ENCODE measurements at places on chromosomes 1 and 21. TPM values are rescaled to one million over a fixed set of nuclear protein-coding genes. Genes with fewer than 3 reads are reported as not detected.

GRCh38 chr1:191152776-191153175, 675.1 kb upstream of the BRINP3 start:
- DNase-seq: no peak
- no peak overlapping the region for H3K4me3 ChIP-seq
- no peaks in the 10 kb centered on the region for H3K36me3 ChIP-seq
- no peaks in the 10 kb centered on the region for H3K27me3 ChIP-seq
- no peaks in the 10 kb centered on the region for H3K4me1 ChIP-seq

The FPGT gene
- total RNA-seq: 13.0 TPM

DNA sequence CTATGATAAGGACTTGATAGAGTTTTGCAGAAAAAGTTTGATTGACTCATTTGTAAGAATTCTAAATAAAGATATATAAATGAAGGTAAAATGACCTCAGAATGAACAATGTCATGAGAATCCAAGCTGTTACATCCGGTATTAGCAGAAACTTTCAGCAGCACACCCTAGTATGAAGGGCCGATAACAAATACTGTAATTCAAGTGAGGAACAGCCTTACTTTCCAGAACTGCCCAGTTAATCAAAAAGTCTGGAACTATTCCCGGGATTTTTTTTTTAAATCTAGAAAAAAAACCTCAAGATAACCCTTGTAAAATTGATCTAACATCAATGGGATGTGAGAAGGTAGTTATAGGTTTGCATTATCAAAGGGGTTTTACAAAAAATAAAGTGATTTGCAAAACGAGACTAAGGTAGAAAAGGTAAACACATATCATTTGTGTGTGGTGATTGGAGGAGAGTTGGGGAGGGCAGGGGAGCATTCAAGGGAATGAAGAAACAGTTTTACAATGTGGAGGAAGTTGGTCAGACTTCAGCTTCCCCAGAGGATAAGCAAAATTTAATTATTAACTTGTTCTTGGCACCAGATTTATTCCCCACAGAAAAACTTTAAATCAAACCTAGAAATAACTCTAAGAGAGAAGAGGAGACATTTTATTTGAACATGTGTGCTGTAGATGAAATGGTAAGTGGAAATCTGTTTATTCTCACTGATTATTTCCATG, 75.9 kb upstream of the VCAM1 start:
- H3K4me1 ChIP-seq: peaks cover 1% of the 10 kb centered on the region
- H3K27ac ChIP-seq: no peak overlapping the region
- H3K36me3 ChIP-seq: no peaks in the 10 kb centered on the region
- no peak for DNase-seq
- H3K4me3 ChIP-seq: no peak overlapping the region

- no peaks in the 10 kb centered on the region for H3K36me3 ChIP-seq
- no peak overlapping the region for H3K4me3 ChIP-seq
- no peaks in the 10 kb centered on the region for H3K27me3 ChIP-seq
- H3K27ac ChIP-seq: no peak overlapping the region
- DNase-seq: no peak
- no peaks in the 10 kb centered on the region for H3K4me1 ChIP-seq
Observed at GRCh38 chr1:199762572-199762971, 264.9 kb upstream of the NR5A2 start.

The GABRD gene
- total RNA-seq: not detected
